Hypothalamus (tissue), 51 donors: ENCODE measurements at places on chromosomes 1 and 21.

GRCh38 chr1:114671011-114671938 is 1.4 kb upstream of the DENND2C start:
- DNase-seq: no peak

GRCh38 chr1:8083739-8084484 is 57.8 kb upstream of the ERRFI1 start:
- no peak for DNase-seq

- DNase-seq: no peak
Measured at GRCh38 chr1:98420376-98421084, 241.0 kb upstream of the SNX7 start.

- DNase-seq: no peak
Measured at GRCh38 chr1:38336961-38337360, 290.4 kb upstream of the POU3F1 start.

- DNase-seq: no peak
Measured at GRCh38 chr1:17662786-17663185, 92.3 kb upstream of the ACTL8 start.

GRCh38 chr1:64499966-64500365 is 30.0 kb downstream of the CACHD1 start:
- DNase-seq: no peak

DNA sequence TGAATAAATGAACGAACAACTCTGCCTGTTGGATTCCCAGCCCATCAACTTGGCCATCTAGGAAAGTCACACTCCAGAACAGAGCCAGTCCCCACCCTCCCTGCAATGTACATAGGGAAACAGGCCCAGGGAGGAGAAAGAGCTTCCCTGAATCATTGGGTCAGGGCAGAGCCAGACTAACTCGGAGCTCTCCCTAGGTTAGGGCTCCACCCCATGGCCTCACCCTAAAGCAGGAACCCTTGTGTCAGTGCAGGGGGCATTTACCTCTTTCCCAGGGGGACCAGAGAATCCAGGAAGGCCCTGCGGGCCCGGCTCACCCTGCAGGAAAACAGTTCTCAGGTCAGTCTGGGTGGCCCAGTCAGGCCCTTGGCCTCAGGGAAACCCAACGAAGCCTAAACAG is 11.6 kb downstream of the COL9A2 start:
- no peak for DNase-seq

GRCh38 chr1:166811691-166812090 is 27.6 kb upstream of the POGK start:
- DNase-seq: no peak

DNA sequence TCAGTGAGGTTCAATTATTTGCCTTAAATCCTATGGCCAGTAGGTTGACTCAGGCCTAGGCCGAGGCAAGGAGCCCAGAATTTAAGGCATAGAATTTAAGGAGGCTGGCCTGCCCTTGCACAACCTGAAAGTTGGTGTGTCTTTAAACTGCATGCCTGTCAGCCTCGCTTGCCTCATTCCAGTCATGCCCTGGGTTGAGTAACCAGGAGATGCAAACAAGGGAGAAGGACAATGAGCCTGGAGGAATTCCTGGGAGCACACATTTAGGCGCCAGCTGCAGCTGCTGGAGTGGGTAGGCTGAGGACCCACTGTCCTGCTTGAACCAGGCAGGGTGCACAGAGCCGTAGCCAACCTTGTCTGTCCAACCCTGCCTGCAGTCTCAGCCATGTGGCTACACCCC is 11.7 kb downstream of the CD2 start:
- no peak for DNase-seq

GRCh38 chr1:121458291-121459048 is 273.7 kb downstream of the SRGAP2C start:
- no peak for DNase-seq

GRCh38 chr1:156711011-156711817 is 5.8 kb upstream of the CRABP2 start:
- DNase-seq: no peak

GRCh38 chr1:27539901-27540861 is 50.2 kb upstream of the WASF2 start:
- no peak for DNase-seq

DNA sequence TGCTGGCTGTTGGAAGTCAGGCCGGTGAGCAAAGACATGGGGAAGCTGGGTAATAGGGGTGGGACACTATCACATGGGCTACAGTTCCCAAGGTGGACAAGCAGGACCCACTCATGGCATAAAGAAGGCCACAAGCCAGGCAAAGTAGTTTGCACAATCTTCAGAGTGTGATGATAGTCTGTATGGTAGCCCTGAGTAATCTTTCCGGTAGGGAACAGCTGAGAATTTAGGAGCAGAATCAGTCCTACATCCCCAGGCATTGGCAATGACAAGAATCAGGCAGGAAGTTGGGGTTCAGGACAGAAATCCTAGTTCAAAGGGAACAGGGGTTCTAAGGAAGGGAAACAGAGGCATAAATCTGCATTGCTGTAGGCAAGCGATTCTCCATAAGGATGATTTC is 23.9 kb upstream of the SPATA6 start:
- DNase-seq: no peak

- DNase-seq: no peak
Measured at GRCh38 chr1:239612379-239612778, 226.0 kb downstream of the CHRM3 start.

GRCh38 chr1:204464701-204465100 is 29.9 kb downstream of the PIK3C2B start:
- no peak for DNase-seq

DNA sequence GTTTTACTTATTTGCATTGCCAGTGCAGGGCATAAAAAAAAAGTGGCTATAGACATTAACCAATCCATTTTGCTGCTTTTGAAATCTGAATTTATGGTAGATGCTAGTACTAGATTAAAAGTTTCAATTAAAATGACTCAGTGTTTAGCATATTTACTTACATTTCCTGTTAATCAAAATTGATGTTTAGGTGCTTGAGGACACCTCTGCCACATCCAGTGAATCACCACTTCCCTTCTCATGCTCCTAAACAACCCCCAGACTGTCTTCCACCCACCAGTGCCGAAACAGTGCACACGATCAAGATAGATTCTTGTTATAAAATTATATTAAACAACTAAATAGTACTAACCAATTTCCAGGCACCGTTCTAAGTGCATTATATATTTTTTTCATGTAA is 32.7 kb downstream of the HSD17B7 start:
- DNase-seq: no peak

DNA sequence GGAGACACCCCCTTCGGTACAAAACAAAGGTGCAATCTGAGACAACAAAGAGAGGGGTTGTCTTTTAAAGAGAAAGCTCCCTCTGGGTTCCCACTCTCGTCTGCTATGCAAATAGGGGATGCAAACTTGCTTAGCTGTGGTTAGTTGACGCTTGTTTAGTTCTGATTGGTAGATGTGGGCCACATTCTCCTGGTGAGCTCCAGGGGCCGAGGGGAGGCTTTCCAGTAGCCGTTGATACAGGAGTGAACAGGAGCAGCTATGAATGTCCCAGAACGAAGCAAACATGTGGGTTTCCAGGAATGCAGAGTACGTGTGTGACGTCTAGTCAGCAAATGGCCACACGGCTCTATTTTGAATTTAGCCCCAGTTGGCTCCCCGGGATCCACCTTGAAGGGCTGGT is 14.7 kb downstream of the TFF2 start:
- no peak for DNase-seq

DNA sequence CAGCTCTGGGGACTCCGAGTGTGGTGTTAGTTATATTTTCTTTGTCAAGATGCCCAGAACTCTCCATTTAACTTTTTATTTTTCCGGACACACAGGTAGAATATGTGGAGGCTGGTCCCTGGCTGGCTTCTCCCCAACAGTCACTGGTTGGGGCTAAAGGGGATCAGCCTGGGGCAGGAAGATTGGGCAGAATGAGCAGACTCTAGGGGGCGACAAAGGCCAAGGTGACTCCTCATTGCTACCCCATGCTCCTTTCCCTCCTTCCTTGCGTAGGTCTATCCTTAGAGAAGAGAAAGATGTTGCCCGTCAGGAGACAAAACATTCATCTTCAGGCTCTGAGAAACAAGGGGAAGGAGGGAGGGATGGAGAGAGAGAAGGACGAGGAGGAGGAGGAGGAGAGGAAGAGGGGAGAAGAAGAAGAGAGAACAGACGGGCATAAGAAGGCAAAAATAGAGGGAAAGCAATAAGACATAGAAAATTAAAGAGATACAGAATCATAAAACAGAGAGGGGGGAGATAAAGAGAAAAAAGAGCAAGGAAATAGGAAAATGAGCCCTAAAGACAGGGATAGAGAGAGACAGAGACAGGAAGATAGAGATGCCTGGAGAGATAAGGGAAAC is 89.9 kb downstream of the FOXD2 start:
- DNase-seq: no peak

GRCh38 chr21:26717146-26717739 is 128.0 kb downstream of the ADAMTS1 start:
- DNase-seq: no peak

- DNase-seq: no peak
Measured at GRCh38 chr1:211215577-211215976, 43.6 kb upstream of the RCOR3 start.

- DNase-seq: no peak
Measured at GRCh38 chr1:234579967-234580366, 30.0 kb downstream of the IRF2BP2 start.

DNA sequence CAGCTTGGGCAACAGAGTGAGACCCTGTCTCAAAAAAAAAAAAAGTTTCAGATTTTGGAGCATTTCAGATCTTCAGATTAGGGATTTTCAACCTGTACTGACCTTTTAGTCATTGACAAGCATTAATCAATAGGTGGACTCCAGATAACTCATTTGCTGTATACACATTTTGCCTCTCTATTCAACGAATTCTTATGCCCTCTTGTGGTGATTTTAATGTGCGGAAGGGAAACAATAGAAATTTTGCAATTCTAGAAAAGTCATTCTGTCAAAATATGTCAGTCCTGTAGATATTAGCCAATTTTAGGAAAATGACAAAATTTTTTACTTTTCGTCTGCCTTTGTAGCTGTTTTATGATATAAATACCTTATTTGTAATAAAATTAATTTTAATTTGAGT is 11.6 kb upstream of the OR2G2 start:
- DNase-seq: no peak

DNA sequence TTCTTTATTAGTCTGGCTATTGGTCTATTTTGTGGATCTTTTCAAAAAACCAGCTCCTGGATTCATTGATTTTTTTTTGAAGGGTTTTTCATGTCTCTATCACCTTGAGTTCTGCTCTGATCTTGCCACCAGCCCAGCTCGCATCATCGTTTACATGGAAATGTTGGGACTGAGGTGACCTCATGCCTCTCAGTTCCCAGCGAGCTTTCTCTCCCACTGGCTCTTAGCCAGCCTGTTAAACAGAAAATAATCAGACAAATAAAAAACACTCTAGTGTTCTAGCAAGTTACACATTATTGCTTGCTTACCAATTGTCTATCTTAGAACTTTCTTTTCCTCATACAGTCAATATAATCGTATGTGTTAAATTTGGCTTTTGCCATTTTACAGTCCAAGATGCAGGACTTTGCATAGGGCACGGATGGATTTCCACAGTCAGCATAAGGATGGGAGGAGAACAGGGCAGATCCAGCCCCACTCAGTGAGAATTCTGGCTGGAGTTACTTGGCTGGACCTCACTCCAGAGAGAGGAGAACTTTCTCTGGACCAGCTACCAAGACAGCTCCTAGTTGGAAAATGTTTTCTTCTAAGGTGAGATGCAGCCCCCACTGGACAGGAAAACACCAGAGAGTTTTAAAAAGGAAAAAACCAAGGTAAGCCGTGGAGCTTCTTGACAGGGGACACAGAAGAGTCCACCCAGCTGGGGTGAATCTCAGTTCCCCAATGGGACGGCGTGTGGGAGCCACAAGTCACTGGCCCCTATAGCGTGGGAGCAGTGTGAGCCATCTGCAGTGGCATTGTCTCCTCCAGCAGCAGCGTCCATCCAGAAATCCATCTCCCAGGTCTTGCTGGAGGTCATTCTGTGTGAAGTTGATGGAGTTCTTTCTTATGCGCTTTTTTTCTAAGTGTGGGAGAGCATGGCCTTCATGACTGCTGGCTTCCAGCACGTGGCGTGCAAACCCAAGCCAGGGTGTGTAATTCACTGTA is 17.6 kb downstream of the PGBD2 start:
- DNase-seq: no peak

DNA sequence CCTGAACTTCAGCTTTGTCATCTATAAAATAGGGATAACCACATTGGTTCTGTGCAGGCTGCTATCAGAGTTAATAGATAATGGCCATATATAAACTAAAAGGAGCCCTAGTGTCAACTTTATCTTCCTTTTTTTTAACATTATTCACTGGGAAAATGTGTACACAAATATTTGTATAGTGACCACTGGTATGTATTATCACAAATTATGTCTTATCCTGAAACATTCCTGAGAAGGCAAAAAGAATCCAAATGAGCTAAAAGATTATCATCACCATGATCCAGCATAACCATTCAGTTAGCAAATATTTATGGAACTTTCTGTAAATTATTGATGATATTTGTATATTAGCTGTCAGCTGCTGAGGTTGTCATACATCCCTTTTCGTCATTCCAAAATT is 16.6 kb downstream of the ANGPTL3 start:
- no peak for DNase-seq

DNA sequence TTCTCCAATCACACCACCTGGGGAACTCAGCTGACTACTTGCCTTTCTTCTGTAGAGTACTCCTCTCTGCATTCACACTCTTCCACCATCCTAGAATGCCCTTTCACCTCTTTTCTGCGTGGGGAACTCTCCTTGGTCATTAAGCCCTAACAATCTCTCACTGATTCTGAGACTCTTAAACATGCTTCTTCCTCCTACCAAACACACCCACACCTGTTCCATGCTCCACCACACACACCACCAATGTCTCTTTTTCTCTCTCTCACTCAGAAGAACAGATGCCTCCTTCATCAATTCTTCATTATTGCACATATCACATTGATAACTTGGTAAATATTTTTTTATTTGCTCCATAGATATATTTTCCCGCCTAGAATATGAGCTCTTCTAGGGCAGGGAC is 53.6 kb downstream of the WARS2 start:
- no peak for DNase-seq

GRCh38 chr1:186839041-186839400 is 10.3 kb downstream of the PLA2G4A start:
- no peak for DNase-seq

DNA sequence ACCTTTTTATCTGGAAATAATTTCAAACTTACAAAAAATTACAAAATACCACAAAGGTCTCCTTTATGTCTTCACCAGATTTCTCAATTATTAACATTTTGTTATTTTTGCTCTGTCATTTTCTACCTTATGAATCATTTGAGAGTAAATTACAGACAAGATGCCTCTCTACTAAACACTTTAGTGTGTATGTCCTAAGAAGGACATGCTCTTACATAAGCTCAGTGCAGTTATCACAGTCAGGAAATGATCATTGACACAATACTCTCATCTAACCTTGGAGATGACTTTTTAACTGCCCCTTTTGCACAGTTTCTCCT is 378.9 kb upstream of the RUNX1 start:
- DNase-seq: no peak
